COLO829 (cell line): ENCODE measurements at places on chromosomes 3 and 15.

DNA sequence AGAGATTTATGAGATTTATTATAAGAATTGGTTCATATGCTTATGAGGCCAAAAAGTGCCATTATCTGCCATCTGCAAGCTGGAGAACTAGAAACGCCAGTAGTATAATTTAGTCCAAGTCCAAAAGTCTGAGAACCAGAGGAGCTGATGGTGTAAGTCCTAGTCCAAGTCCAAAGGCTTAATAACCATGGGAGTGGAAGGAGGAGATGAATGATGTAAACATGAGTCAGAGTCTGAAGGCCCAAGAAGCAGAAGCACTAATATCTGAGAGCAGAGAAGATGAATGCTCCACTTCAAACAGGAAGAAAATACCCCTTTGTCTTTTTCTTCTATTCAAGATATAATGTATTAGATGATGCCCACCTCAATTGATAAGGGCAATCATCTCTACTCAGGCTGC, 185.7 kb downstream of the CGGBP1 start:
- DNase-seq, result peak; percentile 18

DNA sequence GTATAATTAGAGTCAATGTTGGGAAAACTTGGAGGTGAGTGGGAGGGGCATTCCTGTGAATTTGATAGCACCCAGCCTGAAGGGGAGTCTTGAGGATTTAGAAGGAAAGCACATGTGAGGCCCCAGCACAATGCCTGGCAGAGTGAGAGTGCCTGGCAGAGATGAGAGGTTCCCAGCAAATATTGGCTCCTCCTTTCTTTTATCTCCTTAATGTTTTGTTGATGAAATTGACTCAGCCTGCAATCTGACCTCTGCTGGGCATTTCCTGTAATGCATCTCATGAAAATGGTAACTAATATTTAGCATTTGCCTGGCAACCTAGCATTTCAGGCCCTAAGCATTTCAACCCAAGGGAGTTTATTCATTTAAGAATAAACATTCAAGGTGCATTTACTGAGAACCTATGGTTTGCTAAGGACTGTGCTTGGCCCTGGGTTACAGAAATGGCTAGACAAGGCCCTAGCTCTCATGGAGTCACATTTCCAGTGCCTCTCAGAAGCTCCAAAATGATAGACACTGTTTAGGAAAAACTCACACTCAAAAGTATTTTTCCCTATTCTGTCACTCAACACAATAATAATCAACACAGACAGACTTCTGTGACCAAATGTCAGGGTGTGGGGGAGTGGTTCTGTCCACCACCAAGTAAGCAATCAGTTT, 19.0 kb downstream of the PDHB start:
- DNase-seq, result peak; percentile 74

DNA sequence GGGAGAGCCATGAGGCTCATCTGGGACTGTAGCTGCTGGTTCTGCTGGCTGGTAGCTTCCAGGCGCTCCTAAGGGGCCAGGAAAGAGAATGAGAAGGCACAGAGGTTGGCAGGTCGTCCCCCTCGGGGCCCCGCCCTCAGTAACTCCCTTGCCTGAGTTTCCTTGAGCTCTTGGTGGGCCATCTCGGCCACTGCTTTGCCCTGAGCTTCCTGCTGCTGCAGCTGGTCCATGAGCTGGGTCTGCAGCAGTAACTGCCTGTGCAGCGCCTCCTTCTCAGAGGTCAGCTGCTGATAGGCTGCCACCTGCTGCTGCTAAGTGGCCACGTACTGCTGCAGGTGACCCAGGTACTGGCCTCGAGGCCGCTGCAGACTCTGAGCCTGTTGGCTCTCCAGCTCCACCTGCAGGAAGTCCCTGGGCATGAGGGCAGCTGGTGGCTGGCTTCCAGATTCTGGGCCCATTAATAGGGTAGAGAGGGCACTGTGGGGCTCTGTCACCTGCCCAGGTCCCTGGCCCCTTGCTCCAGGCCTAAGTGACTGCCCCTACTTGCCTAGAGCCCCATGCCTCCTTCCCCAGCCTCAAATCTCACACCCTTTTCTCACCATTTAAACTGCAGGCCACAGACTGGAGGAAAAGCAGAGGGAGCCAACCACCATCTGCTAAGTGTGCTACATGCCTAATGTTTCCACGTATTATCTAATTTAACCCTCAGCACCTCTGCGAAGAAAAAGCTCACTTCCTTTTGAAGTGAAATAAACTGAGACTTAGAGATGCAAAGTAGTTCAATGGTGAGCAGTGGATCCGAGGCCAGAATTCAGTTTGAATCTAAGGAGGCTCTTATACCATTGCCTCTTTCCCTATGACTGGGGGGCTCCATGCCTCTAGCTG, 10.8 kb upstream of the VPS33B start:
- DNase-seq, result no peak

GRCh38 chr3:77514766-77515165, 474.9 kb downstream of the ROBO2 start:
- DNase-seq, result no peak

- no peak for DNase-seq
These were observed 146.6 kb upstream of the PEX5L start for GRCh38 chr3:180183346-180183745.

DNA sequence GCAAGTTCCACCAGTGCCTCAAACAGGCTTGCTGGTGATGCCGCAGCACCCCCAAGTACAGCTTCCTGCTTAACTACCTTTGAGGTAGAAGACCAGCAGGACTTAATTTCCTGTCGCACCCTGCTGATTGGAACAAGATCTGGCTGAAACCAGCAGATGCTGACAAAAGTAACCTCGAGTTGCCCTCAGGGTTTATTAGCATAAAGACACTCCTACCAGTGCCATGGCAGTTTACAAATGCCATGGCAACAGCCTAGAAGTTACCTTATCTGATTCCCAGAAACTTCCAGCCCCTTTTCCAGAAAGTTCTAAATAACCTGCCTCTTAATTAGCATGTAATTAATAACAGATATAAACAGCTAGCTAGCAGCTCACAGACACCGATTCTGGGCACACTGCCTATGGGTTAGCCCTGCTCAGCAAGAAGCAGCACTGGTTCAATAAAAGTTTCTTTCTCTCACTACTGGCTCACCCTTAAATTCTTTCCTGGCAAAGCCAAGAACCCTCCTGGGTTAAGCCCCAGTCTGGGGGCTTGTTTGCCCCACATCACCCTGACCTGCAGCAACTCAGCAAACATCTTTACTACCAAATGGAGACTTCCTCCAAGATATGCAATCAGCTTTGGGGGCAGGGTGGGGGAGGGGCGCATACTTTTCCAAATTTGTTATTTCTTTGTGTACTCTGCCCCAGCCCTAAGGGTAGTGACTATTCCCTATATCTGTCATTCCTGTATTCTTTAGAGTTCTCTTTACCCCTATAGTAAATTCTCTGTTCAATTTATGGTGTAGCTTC, 54.2 kb downstream of the MAP4 start:
- DNase-seq, result peak; percentile 30

DNA sequence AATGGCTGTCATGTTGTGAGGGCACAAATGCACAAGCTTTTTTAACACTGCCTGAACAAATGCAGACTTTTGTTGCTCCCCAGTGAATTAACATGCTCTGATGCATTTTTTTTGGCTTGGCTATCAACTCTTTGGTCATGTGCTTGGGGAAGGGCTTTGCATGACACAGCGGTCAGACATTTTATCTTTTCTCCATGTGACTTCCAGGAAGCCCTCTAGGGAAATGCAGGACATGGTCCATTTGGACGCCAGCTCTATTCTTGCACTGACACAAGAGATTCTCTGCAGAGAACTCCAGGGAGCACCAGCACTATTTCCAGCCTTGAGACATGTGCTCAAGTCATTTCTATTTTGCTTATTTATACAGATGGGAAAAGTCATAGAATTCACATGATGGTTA, 46.2 kb downstream of the NEK11 start:
- peak; percentile 70 for DNase-seq

GRCh38 chr3:77935418-77935817, 895.5 kb downstream of the ROBO2 start:
- no peak for DNase-seq

DNA sequence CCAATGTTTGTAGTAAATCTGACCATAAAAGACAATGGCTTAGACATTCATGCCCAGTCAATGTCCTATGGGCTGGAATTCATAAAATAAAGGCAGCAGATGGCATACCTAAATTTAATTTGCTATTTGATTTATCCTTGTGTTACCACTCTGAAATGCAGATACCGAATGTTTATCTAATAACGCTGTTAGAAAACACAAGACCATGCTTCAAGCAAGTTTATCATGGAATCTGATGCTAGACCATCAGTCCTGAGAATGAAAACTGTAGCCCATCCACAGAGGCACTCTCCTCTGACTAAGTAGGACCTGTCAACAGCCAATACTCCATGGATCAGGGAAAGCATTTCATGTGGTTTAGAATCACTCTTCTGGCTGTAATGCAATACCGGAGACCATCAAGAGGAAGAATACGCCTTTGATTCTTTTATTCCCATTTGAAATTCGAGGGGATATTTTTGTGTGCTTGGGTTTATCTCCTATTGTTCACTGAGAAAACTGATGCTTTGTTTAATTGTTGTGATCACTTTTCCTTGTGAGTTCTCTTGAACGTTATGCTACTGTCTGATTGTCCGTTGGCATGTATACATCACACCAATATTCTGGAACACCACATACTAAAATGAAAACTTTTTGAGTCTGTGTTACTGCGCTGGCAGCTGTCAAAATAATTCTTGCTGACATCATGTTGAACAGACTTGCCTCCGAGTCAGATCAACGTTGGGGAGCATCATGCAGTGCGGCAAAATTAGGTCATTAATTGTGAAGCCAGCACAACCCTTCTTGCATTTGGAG, 12.1 kb upstream of the CPB1 start:
- DNase-seq, result no peak

- DNase-seq, result no peak
These were observed 135.6 kb upstream of the WNT5A start for GRCh38 chr3:55622733-55623132.

- peak; percentile 95 for DNase-seq
These were observed 200.3 kb upstream of the UMPS start for GRCh38 chr3:124529826-124530571.

GRCh38 chr15:94230883-94231722, at the start of gene MCTP2:
Gene MCTP2, plus strand, starts transcription at chr15:94231561. Its CDS starts 66,705 bp downstream, at chr15:94298266.
- DNase-seq, result peak; percentile 30

- DNase-seq, result no peak
These were observed 56.9 kb downstream of the ABTB1 start for GRCh38 chr3:127729556-127730056.

GRCh38 chr15:48871542-48871941, 6.4 kb upstream of the EID1 start:
- DNase-seq, result no peak

- no peak for DNase-seq
These were observed 51.1 kb downstream of the POMGNT2 start for GRCh38 chr3:43054754-43055153.

DNA sequence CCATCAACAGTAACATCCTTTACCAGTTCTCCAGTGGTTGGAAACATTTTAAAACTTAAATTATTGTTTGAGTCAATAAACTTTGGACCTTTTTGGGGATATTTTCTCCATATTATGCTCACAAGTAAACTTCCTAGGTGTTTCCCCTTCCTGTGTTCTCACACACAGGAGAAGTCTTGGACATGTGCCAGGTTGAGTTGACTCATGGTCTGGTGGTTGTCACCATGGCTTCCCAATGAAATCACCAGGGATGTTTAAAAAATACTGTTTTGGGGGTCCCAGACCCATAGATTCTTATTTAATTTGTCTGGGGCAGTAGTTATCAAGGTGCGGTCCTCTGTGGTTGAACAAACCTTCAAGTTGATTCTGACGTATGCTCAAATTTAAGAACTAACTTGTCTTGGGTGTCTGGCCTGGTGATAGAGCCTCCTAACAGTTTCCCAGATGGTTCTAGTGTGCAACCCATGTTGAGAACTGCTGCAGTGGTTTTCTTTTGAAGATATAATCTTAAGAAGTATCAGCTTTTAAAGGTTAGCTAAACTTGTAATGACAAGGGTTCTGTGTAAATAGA, 291.8 kb downstream of the EDEM1 start:
- DNase-seq, result no peak

DNA sequence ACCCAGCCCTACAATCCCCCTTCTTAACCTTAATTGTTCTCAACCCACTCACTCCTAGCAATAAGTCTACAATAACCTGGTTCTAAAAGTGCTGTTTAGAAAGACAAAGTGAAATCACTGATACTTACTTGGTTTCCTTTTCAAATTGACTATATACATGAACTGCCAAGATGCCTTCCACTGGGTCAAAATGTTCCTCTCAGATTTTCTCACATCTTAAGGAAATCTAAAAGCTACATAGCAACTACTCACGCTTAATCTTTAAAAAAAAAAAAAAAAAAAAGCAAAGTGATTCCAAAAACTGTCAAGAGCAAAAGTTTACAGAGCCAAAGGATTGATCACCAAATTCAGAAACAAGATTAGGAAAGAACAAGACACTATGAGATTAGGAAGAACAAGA, 68.7 kb upstream of the MAP4 start:
- no peak for DNase-seq

DNA sequence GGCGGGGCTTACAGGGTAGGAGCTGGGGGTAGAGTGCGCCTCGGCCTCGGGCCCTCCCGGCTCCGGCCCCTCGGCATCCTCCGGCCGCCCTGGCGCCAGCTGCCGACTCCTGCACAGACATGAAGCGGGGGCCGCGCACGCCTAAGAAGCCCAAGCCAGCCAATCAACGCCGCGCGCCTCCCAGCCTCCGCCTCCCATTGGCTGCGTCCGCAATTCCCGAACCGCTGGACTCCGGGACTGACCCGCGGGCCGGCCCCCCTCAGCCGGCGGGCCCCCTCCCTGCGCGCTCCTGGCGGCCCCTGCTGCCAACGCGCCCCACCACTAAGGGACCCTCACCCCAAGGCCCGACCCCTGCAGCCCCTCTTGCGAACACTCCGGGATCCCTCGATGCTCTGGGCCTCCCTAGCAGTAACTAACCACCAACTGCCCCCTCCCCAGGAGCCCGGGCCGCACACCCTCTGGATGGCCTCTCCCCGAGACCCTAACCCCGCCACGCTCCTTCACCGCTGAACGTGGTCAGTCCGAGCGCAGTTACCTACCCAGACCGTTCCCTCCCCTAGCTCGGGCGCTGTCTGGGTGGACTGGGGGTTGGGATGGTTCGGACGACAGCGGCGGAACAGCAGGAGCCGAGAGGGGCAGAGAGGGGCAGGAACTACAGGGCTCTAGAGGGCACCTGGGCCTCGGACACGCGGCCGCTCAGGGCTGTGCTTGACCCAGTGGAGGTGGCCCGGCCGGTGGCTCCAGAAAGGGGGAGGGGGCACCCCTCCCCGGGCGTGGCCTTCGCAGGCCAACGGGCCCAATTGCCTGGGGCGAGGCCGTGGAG, 5.0 kb downstream of the GATA2 start:
- DNase-seq, result peak; percentile 80

GRCh38 chr3:158509891-158510290, 61.1 kb upstream of the MLF1 start:
- DNase-seq, result no peak

GRCh38 chr3:115397433-115397832, 225.9 kb upstream of the GAP43 start:
- DNase-seq, result no peak

GRCh38 chr15:98923171-98923570, 84.4 kb downstream of the PGPEP1L start:
- DNase-seq, result no peak

GRCh38 chr3:94647131-94647530, 584.3 kb downstream of the NSUN3 start:
- no peak for DNase-seq
